Body of pancreas (tissue), 4 donors: ENCODE measurements at places on chromosomes 4 and X. TPM values are rescaled to one million over a fixed set of nuclear protein-coding genes. Genes with fewer than 3 reads are reported as not detected.

DNA sequence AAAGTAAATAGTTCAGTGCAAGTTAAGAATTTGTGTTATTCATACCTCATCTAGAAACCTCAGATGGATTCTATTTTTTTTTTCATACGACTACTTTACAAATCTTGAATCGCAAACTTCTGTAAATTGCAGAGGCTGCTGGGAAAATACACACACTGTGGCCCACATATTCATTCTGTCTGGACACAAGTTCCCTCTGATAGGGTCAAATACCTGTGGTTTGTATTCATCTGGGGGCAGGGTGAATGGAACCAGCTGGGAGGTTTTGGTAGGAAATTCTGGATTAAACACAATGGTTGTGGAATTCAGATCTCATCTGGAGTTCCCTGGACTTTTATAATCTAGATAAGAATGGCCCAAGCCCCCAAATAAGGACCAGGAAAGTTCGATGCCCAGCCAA, 56.2 kb downstream of the SPATA18 start:
- H3K27ac ChIP-seq = no peak overlapping the region
- H3K4me1 ChIP-seq = no peaks in the 10 kb centered on the region
- no peak overlapping the region for H3K4me3 ChIP-seq
- no peaks in the 10 kb centered on the region for H3K36me3 ChIP-seq

DNA sequence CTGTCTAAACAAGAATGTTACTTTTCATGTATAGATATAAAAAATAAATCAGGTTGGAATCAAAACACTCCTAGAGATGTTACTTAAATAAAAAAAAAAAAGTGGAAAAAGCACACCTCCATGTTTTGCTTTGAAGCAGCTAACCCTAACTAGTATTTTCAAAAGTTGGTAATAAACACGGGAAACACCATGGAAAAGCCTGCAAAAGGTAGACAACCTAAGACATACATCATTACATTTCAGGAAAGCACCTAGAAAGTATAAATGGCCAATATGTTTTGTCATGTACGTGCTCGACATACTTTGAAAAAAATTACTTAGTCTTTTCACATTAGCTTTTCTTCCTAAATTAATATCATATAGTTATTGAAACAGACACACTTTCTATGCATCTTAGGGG, 130.1 kb upstream of the SH3RF1 start:
- H3K4me3 ChIP-seq = no peak overlapping the region
- no peak for DNase-seq
- no peaks in the 10 kb centered on the region for H3K4me1 ChIP-seq
- H3K27ac ChIP-seq = no peak overlapping the region
- no peaks in the 10 kb centered on the region for H3K36me3 ChIP-seq

GRCh38 chr4:1207603-1208265, 35.4 kb upstream of the SPON2 start:
- no peak overlapping the region for H3K4me3 ChIP-seq
- peak overlapping the region; percentile 55 for H3K27ac ChIP-seq
- H3K4me1 ChIP-seq = peaks cover 50% of the 10 kb centered on the region
- DNase-seq = peak; percentile 59
- no peaks in the 10 kb centered on the region for H3K27me3 ChIP-seq
- peaks cover 5% of the 10 kb centered on the region for H3K36me3 ChIP-seq

GRCh38 chrX:7641141-7641540, 201.8 kb upstream of the VCX start:
- no peak for DNase-seq
- H3K4me1 ChIP-seq = no peaks in the 10 kb centered on the region
- H3K27ac ChIP-seq = no peak overlapping the region

GRCh38 chr4:3415471-3416141, 26.2 kb upstream of the HGFAC start:
- DNase-seq = no peak
- no peak overlapping the region for H3K27ac ChIP-seq
- no peaks in the 10 kb centered on the region for H3K4me1 ChIP-seq
- H3K4me3 ChIP-seq = no peak overlapping the region
- no peaks in the 10 kb centered on the region for H3K27me3 ChIP-seq

DNA sequence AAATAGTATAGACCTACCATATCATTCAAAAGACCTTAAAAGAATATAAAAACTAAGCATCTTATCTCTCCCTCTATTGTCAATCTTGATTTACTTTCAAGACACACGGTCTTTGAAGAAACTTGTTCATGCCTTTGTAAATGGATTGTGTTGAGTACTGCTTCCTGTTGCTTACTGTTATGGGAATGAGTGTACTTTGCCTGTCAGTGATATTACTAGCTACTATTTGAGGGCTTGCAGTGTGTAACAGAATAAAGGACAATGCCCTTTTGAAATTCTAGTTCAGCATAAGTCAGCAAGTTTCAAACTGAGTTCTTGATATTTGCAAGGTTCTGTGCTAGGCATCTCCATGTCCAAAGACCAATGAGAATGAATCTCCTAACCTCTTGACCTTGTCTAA, 36.0 kb downstream of the CDKL5 start:
- H3K4me1 ChIP-seq = no peaks in the 10 kb centered on the region
- DNase-seq = no peak
- H3K4me3 ChIP-seq = no peak overlapping the region
- no peak overlapping the region for H3K27ac ChIP-seq
- H3K36me3 ChIP-seq = no peaks in the 10 kb centered on the region

DNA sequence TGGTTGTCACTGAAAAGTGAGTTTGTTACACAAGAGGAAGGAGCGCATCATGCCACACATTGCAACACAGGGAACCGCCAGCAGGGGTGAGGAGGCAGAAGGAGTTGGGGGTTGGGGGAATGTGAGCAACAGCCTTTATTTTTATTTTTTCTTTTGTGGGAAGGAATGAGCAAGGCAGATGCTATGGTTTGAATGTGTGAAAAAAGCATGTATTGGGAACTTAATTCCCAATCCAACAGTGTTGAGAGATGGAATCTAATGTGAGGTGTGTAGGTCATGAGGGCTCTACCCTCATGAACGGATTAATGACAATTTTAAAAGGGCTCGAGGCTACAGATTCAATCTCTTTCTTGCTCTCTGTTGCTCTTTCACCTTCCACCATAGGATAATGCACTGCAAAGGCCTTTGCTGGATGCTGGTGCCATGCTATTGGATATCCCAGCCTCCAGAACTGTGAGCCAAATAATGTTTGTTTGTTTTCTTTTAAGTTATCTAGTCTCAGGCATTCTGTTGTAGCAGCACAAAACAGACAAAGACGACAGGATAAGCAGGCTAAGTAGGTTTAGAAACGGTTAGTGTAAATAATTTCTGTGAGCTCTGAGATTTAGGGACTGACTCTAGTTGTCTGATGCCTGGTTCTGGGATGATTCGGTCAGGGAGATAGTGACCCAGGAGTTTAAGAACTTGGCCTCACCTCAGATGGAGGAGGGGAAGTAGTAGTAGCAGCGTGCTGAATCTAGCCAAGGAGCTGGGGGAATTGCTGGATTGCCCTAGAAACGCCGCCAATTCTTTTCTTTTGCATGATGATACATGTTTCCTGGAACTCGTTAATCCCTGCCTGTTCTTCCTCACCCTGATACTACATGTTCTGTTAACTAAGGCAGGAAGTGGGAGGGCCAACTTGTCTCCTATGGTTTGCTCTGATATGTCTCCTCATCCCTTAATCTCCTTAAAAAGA, 156.6 kb upstream of the CTSO start:
- H3K4me3 ChIP-seq = no peak overlapping the region
- no peaks in the 10 kb centered on the region for H3K36me3 ChIP-seq
- H3K27me3 ChIP-seq = no peaks in the 10 kb centered on the region
- H3K27ac ChIP-seq = no peak overlapping the region

DNA sequence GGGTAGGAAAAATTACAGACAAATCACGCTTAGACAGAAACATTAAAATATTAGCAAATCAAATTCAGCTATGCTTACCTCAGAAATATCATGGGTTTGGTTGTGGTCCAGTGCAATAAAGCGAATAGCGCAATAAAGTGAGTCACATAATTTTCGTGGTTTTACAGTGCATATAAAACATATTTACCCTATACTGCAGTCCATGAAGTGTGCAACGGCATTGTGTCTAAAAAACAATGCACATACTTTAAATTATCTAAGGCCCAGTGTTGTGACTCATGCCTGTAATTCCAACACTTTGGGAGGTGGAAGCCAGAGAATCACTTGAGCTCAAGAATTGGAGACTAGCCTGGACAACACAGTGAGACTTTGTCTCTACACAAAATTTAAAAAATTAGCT, 195.7 kb upstream of the IL1RAPL1 start:
- DNase-seq = no peak
- no peaks in the 10 kb centered on the region for H3K36me3 ChIP-seq

DNA sequence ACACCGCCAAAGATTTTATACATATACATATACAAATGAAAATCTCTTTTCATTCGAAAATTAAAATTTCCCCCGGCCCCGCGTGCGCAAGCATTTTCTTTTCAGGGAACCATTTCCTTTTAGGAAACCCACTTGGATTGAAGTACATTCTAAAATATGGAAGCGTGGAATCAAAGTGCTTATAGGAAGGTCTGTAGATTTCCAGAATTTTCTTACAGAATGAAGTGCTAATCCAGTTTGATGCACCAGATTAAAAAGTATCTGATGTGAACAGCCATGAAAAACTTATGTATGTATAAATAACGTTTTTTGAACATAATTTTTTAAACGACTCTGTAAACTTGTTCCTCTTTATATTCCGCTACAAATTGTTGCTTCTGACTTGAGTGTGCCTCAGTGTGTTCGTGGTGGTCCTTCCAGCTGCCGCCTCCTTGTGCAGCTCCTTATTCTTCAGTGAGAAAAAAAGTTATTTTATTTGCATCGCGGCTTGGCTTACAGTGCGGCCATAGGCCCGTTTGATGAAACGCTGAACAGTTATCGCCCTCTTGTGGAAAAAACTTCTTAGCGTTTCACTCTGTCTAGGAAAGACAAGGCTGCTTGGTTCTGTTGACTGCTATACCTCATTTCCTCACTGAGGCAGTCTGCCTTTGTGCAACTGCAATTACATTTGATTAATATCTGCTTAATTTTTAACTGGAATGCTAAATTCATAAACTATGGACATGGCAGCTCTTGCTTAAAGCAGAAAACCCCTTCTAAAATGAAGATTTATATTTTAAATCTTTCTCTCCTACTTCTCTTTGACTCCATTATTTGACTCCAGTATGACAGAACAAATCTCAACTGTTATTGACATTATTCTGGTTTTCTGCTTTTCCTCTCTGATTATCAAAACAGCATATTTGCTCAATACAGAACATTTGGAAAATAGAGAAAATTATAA, 4.7 kb upstream of the NKX6-1 start:
- no peak overlapping the region for H3K27ac ChIP-seq
- no peak overlapping the region for H3K4me3 ChIP-seq
- DNase-seq = peak; percentile 34

DNA sequence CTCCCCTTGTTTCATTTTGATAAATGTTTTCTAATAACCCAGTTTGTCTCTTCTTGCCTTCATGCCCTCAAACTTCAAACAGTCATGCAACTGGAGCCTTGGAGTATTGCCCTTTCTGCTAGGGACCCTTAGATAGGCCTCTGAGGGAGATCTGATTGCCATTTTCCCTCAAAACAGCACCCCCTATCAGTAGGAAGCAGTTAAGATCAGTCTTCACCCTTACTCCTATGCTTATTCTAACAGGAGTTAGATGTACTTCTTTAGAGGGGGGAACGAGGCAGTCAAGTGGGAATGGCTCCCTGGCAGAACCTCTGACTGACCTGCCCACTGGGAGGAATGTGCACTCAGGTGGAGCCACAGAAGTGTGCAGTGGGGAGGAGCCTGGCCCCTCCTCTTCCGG, 74.1 kb downstream of the FAM47A start:
- no peak for DNase-seq
- no peaks in the 10 kb centered on the region for H3K4me1 ChIP-seq
- no peak overlapping the region for H3K4me3 ChIP-seq
- H3K27me3 ChIP-seq = no peaks in the 10 kb centered on the region
- no peaks in the 10 kb centered on the region for H3K36me3 ChIP-seq

DNA sequence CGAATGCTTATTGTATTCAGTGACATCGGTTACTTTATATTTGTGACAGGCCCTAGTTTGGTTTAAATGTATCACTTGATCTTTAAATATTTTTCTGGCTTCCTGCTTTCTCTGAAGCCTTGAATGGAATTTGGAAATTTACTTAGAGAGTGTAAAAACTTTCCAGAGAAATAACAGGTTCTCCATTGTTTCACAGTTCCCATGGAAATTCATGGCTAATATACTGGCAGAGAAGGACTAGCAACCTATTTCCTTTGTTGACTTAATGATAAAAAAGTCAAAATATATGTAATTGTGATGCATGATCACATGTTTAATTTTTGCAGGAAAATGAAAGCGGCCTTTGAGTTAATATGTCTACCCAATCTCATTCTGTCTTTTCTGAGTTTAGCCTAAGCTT, 13.2 kb downstream of the NEIL3 start:
- no peak for DNase-seq
- no peak overlapping the region for H3K27ac ChIP-seq
- H3K36me3 ChIP-seq = no peaks in the 10 kb centered on the region
- no peaks in the 10 kb centered on the region for H3K27me3 ChIP-seq
- no peak overlapping the region for H3K4me3 ChIP-seq

DNA sequence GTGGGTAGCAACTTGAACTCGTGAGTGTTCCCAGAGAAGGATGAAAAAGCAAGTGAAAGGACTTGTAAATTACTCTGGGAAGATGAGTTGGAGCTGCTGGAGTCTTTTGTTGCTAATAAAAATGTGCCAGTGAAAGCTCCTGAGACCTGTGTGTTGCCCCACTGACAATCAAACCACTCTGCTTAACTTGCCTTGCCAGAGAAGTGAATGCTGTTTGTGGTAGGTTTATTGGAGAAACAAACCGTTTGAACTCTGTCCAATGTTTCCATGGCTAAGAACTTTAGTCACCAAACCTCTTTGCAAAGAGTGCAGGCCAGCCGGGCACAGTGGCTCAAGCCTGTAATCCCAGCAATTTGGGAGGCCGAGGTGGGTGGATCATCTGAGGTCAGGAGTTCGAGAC, 586.9 kb downstream of the PCDH7 start:
- no peaks in the 10 kb centered on the region for H3K4me1 ChIP-seq
- no peak overlapping the region for H3K27ac ChIP-seq
- H3K27me3 ChIP-seq = no peaks in the 10 kb centered on the region

GRCh38 chr4:4575284-4576211, 33.7 kb upstream of the STX18 start:
- H3K4me3 ChIP-seq = peak overlapping the region; percentile 51
- H3K36me3 ChIP-seq = no peaks in the 10 kb centered on the region
- peak; percentile 54 for DNase-seq

DNA sequence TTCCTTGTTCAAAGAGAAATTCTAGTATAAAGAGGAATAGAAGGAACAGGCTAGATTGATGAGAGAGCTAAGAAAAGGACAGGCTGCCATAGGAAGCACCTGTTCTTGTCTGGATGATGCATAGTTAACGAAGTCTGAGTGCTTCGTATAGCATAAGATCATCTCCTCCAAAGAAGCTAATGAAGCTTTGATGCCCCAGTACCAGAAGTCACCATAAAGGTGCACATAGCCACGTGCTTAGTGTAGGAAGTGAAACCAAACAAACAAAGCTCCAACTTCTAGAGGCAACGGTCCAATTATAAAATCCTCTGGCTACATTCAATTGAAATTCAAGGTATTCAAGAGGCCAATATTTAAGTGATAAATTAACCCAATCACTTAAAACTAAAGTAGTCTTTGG, 31.0 kb downstream of the AFAP1 start:
- peaks cover 15% of the 10 kb centered on the region for H3K4me1 ChIP-seq
- H3K36me3 ChIP-seq = no peaks in the 10 kb centered on the region
- no peak overlapping the region for H3K27ac ChIP-seq
- no peaks in the 10 kb centered on the region for H3K27me3 ChIP-seq

Gene UGT2A1
- not detected for total RNA-seq

Gene SEC24B
- total RNA-seq = 10.2 TPM

Gene RHOXF2
- not detected for total RNA-seq

Gene PABPC5
- not detected for total RNA-seq

Gene ZBTB49
- 23.4 TPM for total RNA-seq

Gene UNC5C
- 2.0 TPM for total RNA-seq
